ENCODE measurements at places on chromosomes 13 and 19.

DNA sequence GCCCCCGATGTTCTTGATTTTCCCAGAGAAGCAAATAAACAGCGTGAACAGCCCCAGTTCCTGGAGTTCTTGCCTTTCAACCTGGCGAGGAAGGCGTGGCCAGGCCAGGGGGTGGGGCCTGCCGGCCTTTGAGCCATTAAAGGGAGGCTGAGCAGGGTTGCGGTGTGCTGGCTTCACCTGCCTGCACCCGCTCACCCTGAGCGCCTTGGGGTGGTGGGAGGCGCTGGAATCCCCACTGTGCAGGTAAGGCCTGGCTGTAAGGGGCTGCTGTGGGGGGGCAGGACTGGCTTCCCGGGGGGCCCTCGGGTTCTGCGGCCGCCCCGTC lies 2.7 kb upstream of the MISP start:
- no peak for DNase-seq

- no peak for DNase-seq
Measured at GRCh38 chr13:50527188-50527587, 316.3 kb downstream of the DLEU7 start.

- no peak for DNase-seq
Measured at GRCh38 chr13:39110518-39111097, 72.4 kb downstream of the NHLRC3 start.

GRCh38 chr13:113000575-113000974 lies 31.6 kb downstream of the MCF2L start:
- no peak for DNase-seq
